ENCODE measurements at places on chromosomes 3 and 15.

GRCh38 chr3:12708584-12709192, 44.8 kb upstream of the RAF1 start:
- no peak for DNase-seq

DNA sequence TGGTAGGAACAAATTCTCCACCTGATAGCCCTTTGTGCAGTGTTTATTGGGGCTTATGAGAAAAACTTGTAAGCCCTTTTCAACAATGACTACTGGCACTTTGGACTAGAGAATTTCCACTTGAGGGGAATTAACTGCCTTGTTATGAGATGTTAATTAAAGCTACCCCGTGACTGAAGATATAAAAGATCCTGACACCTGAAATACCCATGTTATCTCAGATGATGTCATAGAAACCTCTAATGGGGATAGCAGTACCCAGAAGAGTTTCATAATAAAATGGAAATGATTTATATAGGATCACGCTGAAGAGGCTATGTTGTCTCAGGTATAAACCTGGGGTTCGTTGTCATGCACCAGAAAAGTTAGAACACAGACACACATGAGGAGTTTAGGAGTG, 14.5 kb upstream of the STAC start:
- DNase-seq: no peak

DNA sequence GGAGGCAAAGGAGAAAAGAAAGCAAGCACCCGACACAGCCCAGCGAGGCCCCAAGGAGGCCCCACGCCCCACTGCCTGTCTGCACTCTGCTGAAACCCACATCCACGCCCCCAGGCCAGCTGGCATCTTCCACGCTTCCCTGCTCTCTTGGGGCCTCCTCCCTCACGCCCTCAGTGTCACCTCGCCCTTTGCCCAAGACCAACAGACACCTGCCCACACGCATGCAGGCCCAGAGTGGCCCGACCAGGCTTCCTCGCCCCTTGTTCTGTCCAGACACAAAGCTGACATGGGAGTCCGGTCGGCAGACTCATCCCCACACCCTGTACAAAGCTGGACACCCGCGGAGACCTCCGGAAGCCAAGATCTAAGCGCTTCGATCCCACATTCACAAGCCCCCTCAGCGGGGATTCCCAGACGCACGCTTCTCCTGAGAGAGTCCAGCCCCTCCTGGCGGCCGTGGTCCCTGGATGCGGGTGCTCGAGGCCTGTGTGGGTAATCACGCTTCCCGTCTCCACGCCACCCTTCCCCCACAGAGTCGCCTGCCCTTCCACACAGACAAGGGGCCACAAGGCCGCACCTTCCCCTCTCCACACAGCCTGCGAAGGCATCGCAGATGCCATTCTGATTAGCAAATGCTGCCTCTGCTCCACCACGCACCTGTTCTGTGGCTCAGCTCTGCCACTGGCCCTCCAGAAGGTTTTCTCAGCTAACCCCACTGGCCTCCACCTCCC, 176.6 kb downstream of the XXYLT1 start:
- DNase-seq: no peak

DNA sequence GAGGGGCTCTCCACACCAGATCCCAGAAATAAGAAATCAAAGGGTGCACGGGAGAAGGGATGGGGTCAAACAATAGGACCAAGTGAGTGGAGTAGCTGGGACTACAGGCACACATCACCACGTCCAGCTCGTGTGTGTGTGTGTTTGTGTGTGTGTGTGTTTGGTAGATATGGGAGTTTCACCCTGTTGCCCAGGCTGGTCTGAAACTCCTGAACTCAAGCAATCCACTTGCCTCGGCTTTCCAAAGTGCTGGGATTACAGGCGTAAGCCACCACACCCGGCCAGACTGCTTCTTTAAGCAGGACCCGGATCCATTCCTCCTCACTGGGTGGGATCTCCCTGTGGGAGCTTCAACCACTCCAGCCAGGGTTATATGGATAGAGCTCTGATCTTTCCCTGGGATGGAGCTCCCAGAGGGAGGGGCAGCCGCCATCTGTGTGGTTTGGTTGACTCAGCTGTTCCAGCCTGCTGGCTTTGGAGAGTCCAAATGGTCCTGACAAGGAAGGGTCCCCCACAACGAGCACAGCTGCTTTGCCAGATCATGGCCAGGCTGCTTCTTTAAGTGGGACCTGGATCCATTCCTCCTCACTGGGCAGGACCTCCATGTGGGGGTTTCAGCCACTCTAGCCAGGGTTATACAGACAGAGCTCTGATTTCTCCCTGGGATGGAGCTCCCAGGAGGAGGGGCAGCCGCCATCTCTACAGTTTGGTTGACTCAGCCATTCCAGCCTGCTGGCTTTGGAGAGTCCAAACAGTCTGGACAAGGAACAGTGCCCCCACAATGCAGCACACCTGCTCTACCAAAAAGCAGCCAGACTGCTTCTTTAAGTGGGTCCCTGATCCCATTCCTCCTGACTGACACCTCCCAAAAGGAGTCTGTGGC, 9.1 kb upstream of the AVEN start:
- no peak for DNase-seq

DNA sequence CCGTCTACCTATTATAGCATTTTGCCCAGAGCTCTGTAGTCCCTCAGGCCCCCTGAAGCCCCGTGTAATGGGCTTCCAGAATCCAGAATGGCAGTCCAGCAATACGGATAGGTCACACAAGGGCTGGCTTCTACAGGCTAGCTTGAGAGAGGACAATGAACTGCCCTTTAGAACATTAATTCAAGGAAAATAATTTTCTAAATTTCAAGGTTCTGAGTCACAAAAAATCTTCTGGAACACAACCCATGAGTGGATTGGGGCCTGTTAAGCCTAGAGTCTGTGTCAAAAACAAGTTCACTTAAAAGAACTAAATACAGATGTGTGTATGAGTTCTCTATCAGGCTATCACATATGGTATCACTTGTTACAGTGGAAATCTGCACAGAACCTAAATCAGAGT, 28.8 kb downstream of the DCP1A start:
- no peak for DNase-seq

DNA sequence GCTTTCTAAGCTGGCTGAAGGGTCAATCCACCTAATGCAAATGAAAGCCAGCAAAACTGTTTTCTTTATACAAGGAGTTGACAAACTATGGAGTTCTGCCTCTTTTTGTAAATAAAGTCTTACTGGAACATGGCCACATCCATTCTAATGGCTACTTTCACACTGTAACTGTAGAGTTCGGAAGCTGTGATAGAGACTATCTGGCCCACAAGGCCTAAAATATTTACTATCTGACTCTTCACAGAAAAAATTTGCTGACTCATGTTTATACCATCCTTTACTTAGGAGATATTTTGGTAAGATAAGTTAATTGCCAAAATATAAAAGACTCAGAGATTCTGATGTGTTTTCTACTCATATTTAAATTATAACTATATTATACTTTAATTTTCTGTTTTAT, 93.7 kb upstream of the GK5 start:
- no peak for DNase-seq

- DNase-seq: no peak
Measured at GRCh38 chr3:190840146-190840545, 22.3 kb downstream of the GMNC start.

GRCh38 chr3:172678068-172678467, 32.8 kb downstream of the NCEH1 start:
- DNase-seq: peak; percentile 76

- DNase-seq: no peak
Measured at GRCh38 chr15:47791161-47791560, 73.9 kb downstream of the SEMA6D start.

GRCh38 chr3:113136071-113136470, 75.3 kb upstream of the BOC start:
- DNase-seq: peak; percentile 56

DNA sequence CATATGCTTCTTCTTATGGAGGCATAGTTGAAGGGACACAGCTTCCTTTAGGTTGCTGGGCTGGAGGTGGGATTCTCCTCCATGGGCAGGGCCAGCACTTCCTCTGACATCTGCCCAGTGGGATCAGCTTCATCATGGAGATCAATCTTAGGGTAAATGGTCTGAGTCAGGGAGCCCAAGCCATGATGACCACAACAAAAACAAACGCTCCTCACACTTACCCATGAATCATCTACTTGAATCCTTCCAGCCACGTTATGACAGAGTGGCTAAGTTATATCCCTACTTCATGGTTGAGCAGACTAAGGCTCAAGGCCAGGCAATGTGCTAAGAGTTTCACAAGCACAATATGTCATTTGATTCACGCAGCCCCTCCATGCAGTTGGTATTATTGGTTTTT, 87.2 kb upstream of the NMNAT3 start:
- DNase-seq: no peak

- DNase-seq: no peak
Measured at GRCh38 chr3:68288085-68288484, 633.7 kb upstream of the SUCLG2 start.

GRCh38 chr3:15491143-15491542, 30.4 kb downstream of the COLQ start:
- DNase-seq: no peak

DNA sequence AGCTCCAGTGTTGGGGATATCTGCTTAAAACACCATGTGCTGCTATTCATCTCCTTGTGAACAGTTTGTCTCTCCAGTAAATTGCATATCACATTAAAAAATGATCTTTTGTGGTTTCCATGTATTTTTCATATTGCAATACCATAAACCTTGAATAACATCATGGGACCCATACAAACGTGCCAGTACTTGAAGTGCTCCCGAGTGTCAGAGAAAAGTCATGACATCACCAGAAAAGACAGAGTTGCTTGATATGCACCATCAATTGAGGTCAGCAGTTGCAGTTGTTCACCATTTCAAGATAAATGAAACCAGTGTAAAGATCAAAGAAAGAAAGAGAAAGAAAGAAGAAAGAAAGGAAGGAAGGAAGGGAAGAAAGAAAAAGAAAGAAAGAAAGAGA, 278.6 kb downstream of the ZNF621 start:
- no peak for DNase-seq

- DNase-seq: no peak
Measured at GRCh38 chr15:24955531-24955921, 739 bp downstream of the SNRPN start.

DNA sequence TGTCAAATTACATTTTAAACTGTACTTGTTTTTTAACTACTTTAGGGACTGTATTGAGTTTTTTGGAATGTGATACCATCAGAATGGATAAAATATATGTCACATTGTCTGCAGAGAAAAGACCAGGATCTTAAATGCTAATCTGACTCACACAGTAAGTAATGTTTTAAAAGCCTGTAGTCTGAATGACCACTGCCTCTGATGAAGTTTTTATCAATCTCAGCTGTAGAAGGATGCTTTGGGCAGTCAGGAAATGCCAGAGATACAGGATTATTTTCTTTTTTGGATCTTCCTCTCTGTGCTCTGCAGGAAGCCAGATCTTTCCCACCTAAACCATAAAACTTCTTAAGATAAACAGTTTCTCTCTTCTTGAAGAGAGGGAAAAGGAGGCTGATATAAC, 73.1 kb upstream of the PRTG start:
- peak; percentile 13 for DNase-seq

GRCh38 chr15:90047956-90048575, 46.9 kb downstream of the ZNF710 start:
- DNase-seq: no peak

GRCh38 chr15:79394231-79394630, 37.9 kb upstream of the MINAR1 start:
- no peak for DNase-seq

DNA sequence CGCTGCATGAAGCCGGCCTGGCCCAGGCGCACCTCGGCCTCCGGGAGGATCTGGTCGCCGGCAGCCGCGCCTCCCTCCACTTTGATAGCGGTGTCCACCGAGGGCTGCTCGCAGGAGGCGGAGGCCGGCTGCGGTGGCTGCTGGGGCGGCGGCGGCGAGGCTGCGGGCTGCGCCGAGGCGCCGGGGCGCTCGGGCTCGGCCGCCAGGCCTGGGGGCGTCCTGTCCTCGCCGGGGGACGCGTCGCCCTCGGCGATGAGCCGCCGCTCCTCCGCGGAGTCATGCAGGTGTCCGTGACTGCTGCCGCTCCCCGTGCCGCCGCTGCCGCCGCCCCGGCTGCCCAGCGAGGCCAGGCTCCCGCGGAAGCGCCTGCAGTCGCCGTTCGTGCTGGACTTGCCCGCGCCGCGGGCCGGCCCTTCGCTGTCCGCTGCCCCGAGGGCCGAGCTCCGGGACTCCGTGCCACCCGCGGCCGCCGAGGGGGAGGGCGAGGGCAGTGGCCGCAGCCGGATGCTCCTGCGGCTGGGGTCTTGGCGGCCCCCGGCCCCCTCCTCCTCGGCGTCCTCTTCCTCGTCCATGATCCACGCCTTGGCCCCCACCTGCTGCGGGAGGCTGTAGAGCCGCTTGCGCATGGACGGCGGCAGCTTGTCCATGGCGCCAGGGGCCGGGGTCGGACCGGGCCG, 996 bp downstream of the HCN4 start:
- DNase-seq: no peak

DNA sequence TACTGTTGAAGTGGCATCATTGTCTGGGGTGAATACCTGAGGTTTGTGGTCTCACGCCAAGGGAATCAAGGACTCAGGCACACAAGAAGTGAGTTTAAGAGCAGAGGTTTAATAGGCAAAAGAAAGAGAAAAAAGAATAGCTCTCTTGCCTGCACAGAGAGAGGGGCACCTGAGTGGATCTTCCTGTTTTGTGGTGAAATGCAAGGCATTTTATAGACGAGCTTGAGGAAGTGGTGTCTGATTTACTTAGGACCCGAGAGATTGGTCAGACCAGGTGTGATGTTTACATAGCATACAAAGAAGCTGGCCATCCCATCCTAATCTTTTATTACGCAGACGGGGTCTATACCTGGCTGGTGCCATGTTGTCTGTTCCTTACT, 13.2 kb downstream of the CCR5 start:
- no peak for DNase-seq

GRCh38 chr15:66886241-66886675, 179.1 kb upstream of the SMAD3 start:
- DNase-seq: peak; percentile 39
